ENCODE measurements at places on chromosomes 13 and 19.

GRCh38 chr13:105816994-105817393, 718.5 kb downstream of the EFNB2 start:
- no peak for DNase-seq

GRCh38 chr13:42040730-42041010, 7.8 kb upstream of the DGKH start:
- DNase-seq: no peak

- no peak for DNase-seq
Measured at GRCh38 chr13:26227166-26227971, 5.3 kb upstream of the RNF6 start.

DNA sequence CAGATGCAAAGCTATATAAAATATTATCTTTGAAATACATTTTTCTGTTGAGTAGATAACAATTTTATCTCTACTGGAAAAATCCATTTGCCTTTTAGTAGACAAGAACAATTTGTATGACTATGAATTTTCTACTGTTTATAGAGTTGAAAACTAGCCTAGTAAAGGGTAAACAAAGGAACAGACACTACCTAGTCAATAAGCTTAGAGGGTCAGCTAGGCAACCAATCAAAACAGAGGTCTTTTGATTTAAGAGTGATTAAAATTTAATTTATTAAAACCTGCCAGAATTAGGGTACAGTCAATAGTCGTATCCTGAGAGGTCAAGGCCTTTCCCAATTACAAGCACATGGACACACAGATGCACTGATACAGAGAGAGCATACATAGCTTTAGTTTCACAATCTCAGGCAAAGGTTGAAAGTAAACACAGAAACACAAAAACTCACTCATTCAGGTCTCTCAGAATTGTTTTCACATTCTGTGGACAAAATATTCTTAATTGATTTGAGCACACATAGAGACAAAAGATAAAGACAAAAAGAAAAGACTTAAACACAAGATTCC, 24.5 kb upstream of the GPC6 start:
- no peak for DNase-seq

DNA sequence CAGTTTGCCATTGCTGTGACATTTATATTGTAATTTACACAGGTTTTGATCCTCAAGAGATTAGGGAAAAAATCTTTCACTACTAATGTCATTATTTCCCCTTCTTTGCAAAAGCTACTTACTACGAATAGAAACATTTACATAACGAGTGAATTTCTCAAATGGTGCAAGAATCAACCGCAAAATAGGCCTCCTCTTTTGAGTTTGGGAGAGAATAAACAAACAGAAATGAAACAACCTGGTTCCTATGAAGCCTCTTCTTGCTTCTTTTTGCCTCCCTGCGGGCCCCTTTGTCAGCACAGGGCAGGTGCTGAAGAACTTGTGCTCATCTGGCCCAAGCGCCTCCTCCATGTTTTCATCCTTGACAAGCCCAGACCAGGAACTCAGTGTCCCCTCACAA, 10.1 kb upstream of the GJA3 start:
- no peak for DNase-seq

GRCh38 chr13:42275506-42275905, 3.6 kb downstream of the AKAP11 start:
- DNase-seq: no peak

GRCh38 chr13:75830842-75831241, 194.7 kb downstream of the LMO7 start:
- DNase-seq: no peak
